ENCODE measurements at places on chromosomes 16 and 17. TPM values are rescaled to one million over a fixed set of nuclear protein-coding genes. Genes with fewer than 3 reads are reported as not detected.

Gene SUPT6H
- total RNA-seq: 86.4 TPM

Gene MAPK8IP3
- 86.6 TPM for total RNA-seq

Gene HBQ1
- not detected for total RNA-seq

Gene ZNF19
- 4.6 TPM for total RNA-seq

Gene HBM
- not detected for total RNA-seq

Gene FNDC8
- not detected for total RNA-seq

Gene LCAT
- 35.3 TPM for total RNA-seq

Measured in MCF 10A (cell line).